ENCODE measurements at places on chromosomes 1 and 21.
A peak's percentile ranks its signal among the peaks of the same experiment; 100 is the strongest.

- DNase-seq = no peak
These were observed 17.9 kb downstream of the CSRP1 start for GRCh38 chr1:201488830-201489589.

DNA sequence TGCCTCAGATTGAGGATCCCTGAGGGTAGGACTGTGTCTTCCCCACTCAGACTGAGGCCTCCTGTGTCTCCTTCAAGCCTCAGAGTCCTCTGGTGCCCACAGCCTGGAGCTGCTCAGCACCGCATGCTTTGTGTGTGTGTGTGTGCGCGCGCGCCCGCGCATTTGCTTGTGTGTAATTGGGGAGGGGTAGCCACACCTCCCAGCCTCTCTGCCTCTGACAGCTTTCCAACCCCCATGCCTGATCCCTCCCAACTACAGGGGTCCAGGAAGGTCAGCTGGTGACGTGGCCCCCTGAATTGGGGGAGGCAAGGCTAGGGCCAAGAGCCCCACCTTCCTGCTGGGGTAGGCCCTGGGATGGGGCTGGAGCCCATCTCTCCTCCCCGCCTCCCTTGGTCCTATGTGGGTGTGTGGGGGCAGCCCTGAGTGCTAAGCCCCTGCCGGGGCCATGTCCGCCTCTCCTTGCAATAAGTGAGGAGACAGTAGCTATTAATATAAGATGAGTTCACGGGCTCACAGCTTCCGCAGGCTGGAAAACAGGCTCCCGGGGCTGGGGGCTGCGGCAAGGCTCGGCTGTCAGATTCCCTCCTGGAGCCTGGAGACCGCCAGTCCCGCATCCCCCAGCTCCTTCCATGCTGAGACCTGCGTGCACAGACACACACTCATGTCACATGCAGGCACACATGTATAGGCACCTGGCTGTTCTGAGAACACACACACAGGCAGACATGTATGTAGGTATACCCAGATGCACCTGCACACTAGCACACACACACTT lies 7.0 kb downstream of the GPR3 start:
- no peak for DNase-seq

DNA sequence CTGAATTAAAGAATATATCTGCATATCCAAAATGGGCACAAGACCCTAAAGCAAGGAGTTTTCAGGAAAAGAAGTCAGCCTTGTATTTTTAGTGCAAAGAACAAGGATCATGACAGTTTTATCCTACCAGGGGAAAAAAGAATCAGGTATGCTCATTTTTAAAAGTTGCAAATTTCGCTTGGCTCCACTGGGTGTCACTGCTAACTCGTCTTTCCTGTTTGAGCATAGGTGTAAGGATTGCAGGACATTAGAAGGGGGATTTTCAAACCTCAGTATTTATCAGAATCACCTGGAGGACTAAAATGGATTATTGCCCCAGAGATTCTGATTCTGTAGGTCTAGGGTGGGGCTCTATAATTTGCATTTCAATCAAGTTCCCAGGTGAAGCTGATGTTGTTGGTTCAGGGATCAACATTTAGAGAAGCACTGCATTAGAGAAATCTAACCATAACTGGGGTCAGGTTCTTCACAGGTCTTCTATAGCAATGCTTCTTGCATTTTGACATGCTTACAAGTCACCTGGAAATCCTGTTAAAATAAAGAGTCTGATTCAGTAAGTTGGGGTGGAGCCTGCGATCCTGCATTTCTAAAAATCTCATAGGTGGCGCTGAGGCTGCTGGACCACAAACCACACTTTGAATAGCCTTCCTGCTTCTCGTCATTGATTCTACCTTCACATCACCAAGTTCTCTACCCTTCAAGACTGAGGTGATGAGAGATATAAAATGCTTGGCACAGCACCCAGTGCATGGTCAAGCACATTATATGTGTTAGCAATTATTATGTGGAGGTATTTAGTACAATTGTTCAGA lies 39.6 kb downstream of the NUF2 start:
- no peak for DNase-seq

DNA sequence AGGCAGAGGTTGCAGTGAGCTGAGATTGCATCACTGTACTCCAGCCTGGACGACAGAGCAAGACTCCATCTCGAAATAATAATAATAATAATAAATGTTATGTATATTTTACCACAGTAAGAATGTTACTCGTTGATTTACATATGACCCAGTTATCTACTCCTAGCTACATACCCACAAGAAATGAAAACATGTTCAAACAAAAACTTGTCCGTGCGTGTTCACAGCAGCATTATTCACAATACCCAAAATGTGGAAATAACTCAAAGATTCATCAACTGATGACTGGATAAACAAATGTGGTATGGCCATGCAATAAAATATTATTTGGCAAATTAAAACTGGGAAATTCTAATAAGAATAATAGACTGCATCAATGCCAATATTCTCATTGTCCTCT lies 31.7 kb upstream of the ENSA start:
- no peak for DNase-seq

GRCh38 chr1:18279351-18280074 lies 171.9 kb downstream of the IGSF21 start:
- no peak for DNase-seq

DNA sequence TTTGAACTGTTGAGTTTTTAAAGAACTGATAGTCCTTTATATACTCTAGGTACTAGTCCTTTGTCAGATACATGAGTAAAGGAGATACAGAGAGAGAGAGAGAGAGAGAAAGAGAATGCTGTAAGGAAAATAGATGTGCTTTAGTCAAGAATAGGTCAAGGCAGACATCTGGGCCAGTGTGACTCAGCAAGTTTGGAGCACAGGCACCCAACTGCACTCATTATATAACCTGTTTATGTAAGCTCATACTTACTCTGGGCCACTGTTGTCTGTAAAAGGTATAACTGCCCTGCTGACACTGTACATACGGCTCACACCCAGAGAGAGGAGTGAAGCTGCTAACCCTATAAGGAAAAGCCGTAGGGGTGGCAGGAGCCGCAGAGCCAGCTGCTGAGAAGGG lies 32.2 kb upstream of the AKT3 start:
- DNase-seq = no peak

- DNase-seq = no peak
These were observed 276.8 kb upstream of the GREM2 start for GRCh38 chr1:240888787-240889048.

GRCh38 chr1:52142220-52143183 lies 613 bp downstream of the ZFYVE9 start:
- DNase-seq = peak; percentile 5

DNA sequence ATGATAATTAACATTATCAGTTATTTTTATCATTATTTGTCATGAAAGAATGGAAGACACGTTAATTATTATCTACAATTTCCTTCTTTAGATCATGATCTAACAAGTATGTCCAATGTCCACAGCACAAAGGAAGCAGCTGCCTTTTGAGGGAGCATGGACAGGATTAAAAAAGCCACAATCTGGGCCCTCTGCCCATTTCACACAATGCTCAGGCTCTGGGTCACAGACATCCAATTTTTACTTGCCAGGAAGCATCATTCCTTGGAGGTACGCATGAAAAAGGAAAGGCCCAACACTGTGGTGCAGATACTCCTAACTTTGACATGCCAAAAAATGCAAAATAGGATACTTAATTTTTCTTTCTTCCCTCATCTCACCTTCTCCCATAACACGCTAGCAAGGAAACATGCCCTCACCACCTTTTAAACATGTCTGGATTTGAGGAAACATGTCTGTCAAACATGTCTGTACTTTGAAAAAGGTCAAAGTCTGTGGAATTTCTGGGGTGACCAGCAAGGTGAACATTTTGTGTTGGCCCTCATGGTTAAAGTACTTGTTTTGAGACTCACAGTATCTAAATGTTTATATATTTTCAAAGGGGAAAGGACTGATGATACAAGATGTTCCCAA lies 40.0 kb downstream of the GADD45A start:
- no peak for DNase-seq

GRCh38 chr21:45539046-45539795 lies 3.0 kb downstream of the SLC19A1 start:
- DNase-seq = no peak

DNA sequence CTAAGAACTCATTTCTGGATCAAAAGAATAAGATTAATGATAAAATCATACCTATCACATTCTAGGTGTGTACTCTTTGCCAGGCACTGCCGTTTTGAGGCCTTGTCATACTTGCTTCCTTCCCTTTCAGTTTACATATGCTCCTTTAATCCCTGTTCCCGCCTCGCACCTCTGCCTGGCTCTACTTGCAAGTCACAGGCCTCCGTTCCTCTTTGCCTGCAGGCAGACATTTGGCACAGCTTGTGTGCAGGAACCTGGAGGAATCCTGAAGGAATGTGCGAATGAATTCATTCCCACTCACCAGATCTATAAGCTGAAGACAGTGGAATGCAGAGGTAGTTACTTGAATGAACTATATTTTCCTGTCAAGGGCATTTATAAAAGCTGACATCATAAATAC lies 13.8 kb downstream of the WLS start:
- no peak for DNase-seq

- no peak for DNase-seq
These were observed 38.2 kb downstream of the BRINP3 start for GRCh38 chr1:190439447-190439846.

- no peak for DNase-seq
These were observed 55.6 kb downstream of the GLUL start for GRCh38 chr1:182335771-182336566.

DNA sequence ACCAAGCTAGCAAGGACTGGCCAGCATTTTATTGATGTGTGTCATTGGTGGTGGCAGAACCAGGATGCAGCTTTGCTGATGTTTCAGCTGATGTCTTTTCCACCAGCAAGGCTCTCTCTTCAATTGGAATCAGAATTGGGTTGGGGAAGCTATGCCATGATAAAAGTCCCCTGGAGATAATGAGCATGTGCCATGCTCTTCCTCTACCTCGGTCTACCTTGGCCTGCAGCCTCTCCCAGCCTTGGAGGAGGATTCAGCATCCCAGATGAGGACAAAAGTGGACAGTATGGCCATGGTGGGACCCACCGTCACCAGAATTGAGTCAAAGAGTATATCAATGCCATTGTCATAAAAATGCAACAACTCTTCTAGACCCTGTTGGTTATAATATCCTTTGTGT lies 8.6 kb downstream of the AVPR1B start:
- DNase-seq = no peak

- DNase-seq = no peak
These were observed 27.1 kb upstream of the PDE4B start for GRCh38 chr1:65765631-65766030.

DNA sequence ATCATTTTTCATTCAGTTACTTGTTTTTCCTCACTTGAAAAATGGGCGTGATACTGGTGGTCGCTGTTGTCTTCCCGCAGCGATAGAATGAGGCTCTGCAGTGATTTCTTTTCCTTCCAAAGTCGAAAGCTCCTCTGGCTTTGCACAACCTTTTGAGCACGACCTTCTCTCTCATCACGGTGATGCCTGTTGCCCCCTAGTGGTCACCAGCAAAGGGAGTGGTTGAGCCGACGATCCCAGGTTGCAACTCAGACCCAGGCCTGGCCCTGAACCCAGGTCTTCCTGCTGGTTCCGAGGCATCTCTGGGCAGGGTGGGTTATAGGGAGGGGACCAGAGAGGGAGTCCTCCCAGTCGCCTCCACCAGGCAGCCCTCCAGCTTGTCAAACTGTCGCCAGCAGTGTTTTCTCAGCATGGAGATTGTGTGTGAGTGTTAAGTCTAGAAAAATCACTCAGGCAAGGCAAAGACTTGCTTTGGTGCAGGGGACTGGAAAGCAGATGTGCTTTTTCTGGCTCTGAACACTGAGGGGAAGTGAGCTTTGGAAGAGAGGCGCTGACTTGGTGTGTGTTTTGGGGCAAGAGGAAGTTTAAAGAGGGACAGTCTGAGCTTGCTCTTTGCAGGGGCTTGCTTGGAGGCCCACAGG lies 285.3 kb downstream of the CAMTA1 start:
- peak; percentile 40 for DNase-seq

DNA sequence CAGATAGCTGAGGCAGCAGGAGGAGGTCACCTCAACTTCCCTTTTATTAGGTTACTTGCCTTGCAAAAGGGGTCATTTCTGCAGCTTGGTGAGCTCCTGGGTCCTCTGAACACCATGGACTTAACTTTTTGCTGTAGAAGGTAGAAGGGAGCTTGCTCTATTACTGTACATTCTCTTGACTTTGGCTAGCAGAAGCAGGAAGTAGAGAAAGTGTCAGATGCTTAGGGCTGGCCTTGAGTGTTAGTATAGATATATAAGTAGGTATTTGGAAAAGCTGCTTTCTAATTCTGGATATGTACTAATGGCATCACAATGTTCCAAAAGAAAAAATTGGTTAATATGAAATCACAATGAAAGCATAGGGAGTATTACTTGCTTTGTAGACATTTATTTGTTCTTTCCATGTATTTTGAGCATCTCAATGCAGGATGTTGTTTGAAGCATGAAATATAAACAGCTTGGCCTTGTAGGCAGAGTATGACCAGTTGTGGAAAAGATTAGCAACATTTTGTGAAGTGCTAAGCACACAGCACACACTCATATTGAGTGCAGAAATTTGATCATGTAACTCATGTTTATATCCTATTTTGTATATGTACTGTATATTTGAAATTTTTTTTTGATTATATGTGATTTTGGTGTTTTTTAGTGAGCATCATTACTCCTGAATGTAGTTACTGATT lies 108.8 kb downstream of the DYRK1A start:
- no peak for DNase-seq

DNA sequence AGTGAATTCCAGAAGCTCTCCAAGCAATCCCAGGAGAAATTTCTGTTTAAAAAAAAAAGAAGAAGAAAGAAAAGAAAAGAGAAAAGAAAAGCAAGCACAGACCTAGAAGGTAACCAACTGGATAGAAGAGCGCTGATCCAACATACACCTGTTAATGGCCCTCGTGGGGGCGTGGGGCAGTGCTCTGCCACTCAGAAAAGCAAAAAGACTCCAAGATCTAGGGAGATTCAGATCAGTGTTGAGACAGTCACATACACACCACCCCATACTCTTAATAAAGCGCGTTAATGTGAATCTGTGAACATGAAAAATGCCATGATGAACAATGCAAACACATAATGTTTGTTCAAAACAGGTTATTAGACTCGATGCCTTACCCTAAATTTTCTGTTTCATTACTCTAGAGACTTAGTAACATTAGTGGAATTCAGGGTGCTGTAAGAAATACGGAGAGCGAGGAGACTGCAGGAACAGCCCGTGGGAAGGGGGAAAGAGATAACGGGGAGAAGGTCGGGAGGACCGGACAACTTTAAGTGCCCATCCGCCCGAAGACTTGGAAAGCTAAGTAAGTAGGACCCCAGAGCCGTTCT lies 406 bp downstream of the NME7 start:
- no peak for DNase-seq

DNA sequence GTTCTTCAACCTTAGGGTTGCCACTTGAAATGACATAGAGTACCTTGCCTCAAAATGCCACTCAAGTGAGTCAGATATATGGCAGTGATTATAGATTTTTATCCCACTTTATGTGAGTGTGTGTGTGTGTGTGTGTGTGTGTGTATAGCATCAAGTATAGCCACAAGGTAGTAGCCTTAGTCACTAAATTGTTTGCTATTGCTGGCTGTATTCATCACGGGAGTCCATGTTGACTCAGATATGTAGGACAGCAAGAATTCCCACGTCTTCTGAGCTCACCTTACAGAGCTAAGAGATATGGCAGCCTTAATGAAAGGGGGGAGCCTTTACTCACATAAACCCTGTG lies 9.3 kb downstream of the ETS2 start:
- no peak for DNase-seq

All from CD4-positive, alpha-beta T cell treated with Interleukin-6 at 100 ng/mL for 8 hours (primary cell).